Esophagus muscularis mucosa (tissue), 4 donors: ENCODE measurements at places on chromosomes 1 and 21. TPM values are rescaled to one million over a fixed set of nuclear protein-coding genes. Genes with fewer than 3 reads are reported as not detected.
A peak's percentile ranks its signal among the peaks of the same experiment; 100 is the strongest.

- H3K27me3 ChIP-seq, result no peaks in the 10 kb centered on the region
- no peak for DNase-seq
- no peak overlapping the region for H3K27ac ChIP-seq
- no peak overlapping the region for H3K4me3 ChIP-seq
- no peaks in the 10 kb centered on the region for H3K36me3 ChIP-seq
These were observed 260.4 kb downstream of the DSCAM start for GRCh38 chr21:40586575-40586974.

GRCh38 chr1:190738317-190738716, 260.7 kb upstream of the BRINP3 start:
- DNase-seq, result no peak
- H3K36me3 ChIP-seq, result no peaks in the 10 kb centered on the region
- H3K27me3 ChIP-seq, result no peaks in the 10 kb centered on the region
- no peak overlapping the region for H3K27ac ChIP-seq

DNA sequence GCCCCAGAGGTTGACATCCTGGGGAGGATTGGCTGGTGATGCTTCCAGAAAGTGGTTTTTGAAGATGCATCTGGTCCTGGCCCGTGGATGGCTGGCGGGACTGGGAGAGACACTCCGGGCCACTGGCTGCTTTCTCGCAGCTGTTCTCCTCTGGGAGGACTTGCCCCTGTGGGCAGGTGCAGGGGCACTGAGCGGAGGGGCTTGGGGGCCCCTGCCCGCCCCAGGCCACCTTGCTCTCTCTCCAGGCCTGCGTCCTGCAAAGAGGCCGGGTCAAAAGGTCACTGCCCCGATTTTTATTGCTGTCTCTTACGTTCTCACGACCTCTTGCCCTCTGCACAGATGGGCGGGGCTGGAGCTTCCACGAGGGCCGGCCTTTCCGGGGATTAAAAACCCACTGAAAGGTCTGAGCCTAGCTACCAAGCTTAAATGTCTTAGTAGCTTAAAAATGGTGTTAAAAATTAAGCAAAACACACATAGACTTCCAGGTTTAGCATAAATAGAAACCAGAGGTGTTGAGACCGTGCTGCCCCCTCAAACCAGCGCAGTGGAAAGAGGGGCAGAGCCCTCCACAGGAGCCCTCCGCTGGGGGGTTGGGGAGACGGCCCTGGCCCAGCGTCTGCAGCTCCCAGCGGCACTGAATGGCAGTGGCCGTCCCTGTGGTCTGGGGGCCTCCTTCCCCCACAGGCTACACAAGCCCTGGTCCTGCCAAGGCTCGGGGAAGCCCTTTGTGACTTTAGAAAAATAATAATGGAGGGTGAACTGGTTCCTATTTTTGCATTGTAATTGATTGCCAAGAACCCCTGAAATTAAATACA, 43.9 kb downstream of the SKI start:
- DNase-seq, result no peak
- peak overlapping the region; percentile 80 for H3K27ac ChIP-seq
- no peak overlapping the region for H3K4me3 ChIP-seq
- H3K36me3 ChIP-seq, result no peaks in the 10 kb centered on the region
- H3K4me1 ChIP-seq, result peaks cover 100% of the 10 kb centered on the region

DNA sequence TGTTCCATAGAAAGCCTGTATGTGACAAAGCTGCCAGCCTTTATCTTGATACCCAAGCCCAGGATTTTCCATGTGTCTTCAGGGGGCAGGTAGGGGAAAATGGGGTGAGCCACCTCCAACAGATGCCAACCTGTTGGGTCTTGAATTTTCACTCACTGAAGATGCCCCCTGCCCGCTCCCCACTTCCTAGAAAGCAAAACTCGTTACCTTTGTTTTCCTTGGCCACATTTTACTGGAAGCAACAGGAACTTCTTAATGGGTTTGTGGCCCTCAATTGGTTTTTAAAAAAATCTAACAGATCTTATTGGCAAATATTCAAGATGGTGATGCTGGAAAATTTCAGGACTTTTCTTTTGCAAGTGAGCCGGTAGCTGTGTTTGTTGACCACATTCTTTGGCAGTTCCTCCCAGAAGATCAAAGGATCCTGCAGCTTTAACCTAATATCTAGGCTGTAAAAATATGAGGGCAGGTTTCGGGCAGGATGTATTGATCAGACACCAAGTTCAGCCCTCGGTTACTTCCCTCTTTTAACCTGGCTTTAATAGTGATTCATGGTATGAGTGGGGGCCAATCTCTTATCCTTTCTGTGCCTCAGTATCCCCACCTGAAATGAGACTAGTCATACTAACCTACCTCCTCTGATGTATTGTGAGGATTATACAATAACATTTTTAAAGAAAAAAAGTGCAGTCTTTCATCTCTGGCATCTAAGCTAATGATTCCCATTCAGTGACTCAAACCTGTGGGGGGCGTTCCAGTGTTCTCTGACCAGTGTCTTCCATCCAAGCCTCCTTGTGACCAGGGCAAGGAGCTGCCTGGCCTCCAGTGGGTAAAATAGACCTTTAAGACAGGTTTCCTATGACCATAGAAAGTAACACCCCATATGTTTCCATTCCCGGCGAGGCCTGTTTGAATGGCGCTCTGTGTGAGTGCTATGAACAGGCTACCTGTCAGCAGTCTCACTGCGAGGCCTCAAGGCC, 21.3 kb upstream of the GNPAT start:
- no peaks in the 10 kb centered on the region for H3K27me3 ChIP-seq
- no peaks in the 10 kb centered on the region for H3K4me1 ChIP-seq
- no peak for DNase-seq
- peaks cover under 1% of the 10 kb centered on the region for H3K36me3 ChIP-seq

- no peak overlapping the region for H3K27ac ChIP-seq
- peak; percentile 14 for DNase-seq
- no peaks in the 10 kb centered on the region for H3K36me3 ChIP-seq
- no peaks in the 10 kb centered on the region for H3K4me1 ChIP-seq
- H3K4me3 ChIP-seq, result no peak overlapping the region
These were observed 33.0 kb upstream of the TTC22 start for GRCh38 chr1:54834007-54834541.

DNA sequence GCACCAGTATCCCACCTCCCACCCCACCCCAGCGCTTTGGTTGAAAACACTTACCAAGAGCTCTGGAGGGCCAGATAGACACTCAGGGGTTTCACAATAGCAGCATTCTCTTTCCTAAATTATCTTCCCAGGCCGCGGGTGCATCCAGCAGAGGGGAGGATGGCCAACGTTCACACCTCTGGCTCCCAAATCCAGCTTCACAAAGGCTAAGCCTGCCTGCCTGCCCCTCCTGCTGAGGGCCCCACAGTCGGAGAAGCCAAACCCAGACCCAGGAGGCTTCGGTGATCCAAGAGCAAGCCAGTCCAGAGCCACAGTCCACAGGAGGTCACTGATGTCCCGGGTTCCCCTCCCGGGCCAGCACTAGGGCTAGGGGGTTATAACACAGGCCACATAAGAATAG, 231.9 kb downstream of the TRABD2B start:
- H3K27ac ChIP-seq, result no peak overlapping the region
- H3K4me1 ChIP-seq, result peaks cover 34% of the 10 kb centered on the region
- no peaks in the 10 kb centered on the region for H3K27me3 ChIP-seq
- H3K36me3 ChIP-seq, result no peaks in the 10 kb centered on the region
- no peak overlapping the region for H3K4me3 ChIP-seq

DNA sequence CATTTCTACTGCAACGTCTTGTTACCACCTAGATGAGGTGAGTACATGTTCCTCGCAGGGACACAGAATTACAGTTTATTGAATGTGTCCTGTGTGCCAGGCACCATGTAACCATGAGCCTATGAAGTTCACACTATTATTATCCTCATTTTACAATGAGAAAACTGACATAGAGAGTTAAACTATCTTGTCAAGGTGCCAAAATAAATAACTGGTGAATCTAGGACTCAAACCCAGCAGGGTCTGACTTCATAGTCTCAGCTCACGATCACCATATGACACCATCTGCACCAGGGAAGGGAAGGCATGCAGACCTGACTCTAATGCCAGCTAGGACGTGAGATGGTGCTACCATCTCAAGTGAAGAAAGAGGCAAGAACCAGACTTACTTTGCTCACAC, 2.4 kb downstream of the SELE start:
- DNase-seq, result no peak
- H3K27ac ChIP-seq, result no peak overlapping the region
- no peaks in the 10 kb centered on the region for H3K27me3 ChIP-seq
- no peaks in the 10 kb centered on the region for H3K36me3 ChIP-seq

GRCh38 chr1:36187800-36188593, 32.0 kb downstream of the MAP7D1 start:
- H3K4me1 ChIP-seq, result peaks cover 25% of the 10 kb centered on the region
- DNase-seq, result peak; percentile 97
- H3K27me3 ChIP-seq, result no peaks in the 10 kb centered on the region
- peak overlapping the region; percentile 89 for H3K27ac ChIP-seq
- no peaks in the 10 kb centered on the region for H3K36me3 ChIP-seq

DNA sequence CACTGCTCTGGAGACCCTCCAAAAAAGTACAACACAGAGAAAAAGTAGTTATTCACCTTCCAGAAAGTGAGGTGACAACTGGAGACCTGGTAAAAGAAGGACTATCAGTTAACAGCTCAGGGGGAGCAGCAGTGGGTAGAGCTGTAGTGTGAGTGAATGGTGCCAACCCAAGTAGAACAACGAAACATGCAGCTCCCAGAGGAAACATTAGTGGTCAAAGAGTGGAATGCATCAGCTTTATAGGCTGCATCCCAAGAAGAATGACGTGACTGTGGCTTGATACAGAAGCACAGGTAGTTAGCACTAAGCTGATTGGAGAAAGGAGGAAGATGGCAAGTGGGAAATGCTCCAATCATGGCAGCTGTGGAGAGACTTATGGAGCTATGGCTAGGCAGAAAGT, 275.7 kb upstream of the CAMK1G start:
- no peaks in the 10 kb centered on the region for H3K27me3 ChIP-seq
- H3K36me3 ChIP-seq, result no peaks in the 10 kb centered on the region
- H3K4me1 ChIP-seq, result no peaks in the 10 kb centered on the region
- no peak for DNase-seq

DNA sequence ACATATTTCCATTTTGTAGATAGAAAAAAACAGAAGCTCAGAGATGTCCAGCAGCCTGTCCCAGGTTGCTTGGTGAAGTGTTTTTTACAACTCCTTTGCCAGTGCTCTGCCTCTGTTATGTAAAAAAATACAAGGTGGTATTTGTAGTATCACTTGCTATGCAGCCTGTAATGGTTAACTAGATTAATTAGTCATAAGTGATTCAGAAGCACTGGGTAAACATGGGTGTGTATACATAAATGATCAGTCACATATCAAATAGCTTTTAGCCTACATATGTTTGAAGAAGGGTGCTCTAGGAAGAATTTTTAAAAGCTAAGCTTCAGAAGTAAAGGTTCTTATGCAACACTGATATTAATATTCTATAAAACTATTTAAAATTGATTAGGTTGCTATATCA, 70.0 kb upstream of the MAGI3 start:
- no peak for DNase-seq
- no peaks in the 10 kb centered on the region for H3K4me1 ChIP-seq
- H3K4me3 ChIP-seq, result no peak overlapping the region
- no peaks in the 10 kb centered on the region for H3K27me3 ChIP-seq
- H3K36me3 ChIP-seq, result no peaks in the 10 kb centered on the region

- no peaks in the 10 kb centered on the region for H3K4me1 ChIP-seq
- H3K36me3 ChIP-seq, result peaks cover 89% of the 10 kb centered on the region
- no peak overlapping the region for H3K27ac ChIP-seq
- DNase-seq, result no peak
- no peak overlapping the region for H3K4me3 ChIP-seq
- no peaks in the 10 kb centered on the region for H3K27me3 ChIP-seq
These were observed 18.9 kb upstream of the SPATC1L start for GRCh38 chr21:46203203-46203600.

DNA sequence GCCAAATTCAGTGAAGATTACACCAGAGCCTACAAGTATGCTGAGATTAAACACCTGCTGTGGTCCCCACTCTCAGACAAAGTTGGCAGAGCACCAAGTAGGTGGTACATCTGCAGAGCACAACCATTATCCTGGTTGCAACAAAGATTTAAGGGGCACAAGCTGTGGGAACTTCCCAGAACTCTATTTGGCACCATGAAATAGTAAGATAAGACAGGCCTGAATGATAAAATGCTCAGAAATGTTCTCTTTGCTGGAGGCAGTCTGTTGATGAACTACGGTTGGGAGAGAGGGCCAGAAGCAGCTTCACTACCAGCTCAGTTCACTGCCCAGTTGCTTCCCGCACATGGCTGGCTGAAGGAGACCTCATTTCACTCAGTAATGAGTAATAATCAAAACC, 19.9 kb downstream of the RPL5 start:
- H3K4me3 ChIP-seq, result no peak overlapping the region
- H3K4me1 ChIP-seq, result no peaks in the 10 kb centered on the region
- peaks cover 13% of the 10 kb centered on the region for H3K36me3 ChIP-seq
- no peaks in the 10 kb centered on the region for H3K27me3 ChIP-seq
- DNase-seq, result no peak

DNA sequence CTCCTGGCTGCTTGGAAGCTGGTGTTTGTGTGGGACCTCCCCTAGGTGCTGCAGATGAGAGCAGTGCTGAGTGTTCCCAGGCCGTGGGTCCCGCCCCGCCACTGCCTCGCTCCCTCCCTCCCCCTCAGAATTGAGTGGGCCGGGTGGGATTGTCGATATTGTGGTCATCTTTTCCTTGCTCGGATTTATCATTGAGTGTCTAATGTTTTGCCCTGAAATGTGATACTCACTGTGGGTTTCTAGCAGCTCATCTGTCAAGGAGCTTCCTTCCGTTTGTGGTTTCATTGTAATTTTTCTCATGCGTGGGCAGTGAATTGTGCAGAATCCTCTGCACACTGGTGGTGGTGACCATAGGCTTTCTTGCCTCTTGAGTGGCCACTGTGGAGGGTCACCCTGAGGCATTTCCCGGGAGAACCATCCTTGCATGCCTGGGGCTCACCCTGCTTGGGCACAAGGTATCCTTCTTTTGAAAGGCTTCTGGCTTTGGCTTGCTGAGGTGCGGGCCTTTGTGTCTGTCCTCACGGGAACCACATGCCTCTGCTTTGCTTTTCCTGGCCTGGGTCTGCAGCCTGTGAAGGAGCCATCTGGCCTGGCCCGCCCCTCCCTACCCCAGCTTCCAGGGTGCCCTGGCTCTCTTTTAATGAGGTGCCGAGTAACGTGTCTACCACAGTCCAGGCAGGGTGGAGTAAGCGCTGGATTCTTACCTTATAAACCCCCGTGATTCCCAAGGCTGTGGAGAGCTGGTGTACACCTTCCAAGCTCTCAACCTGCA, 25.6 kb downstream of the SLX9 start:
- H3K36me3 ChIP-seq, result peaks cover 27% of the 10 kb centered on the region
- no peaks in the 10 kb centered on the region for H3K27me3 ChIP-seq
- DNase-seq, result no peak

- no peak for DNase-seq
- peaks cover 31% of the 10 kb centered on the region for H3K4me1 ChIP-seq
- no peak overlapping the region for H3K27ac ChIP-seq
- no peaks in the 10 kb centered on the region for H3K27me3 ChIP-seq
- H3K36me3 ChIP-seq, result peaks cover 12% of the 10 kb centered on the region
These were observed 23.4 kb downstream of the CSF1 start for GRCh38 chr1:109933856-109934711.

GRCh38 chr1:165954940-165955339, 127.5 kb downstream of the UCK2 start:
- DNase-seq, result peak; percentile 70
- no peak overlapping the region for H3K4me3 ChIP-seq
- H3K36me3 ChIP-seq, result no peaks in the 10 kb centered on the region
- no peaks in the 10 kb centered on the region for H3K4me1 ChIP-seq

GRCh38 chr1:226248091-226248490, 24.6 kb downstream of the MIXL1 start:
- H3K4me3 ChIP-seq, result no peak overlapping the region
- H3K27me3 ChIP-seq, result no peaks in the 10 kb centered on the region
- DNase-seq, result no peak
- peaks cover 3% of the 10 kb centered on the region for H3K36me3 ChIP-seq

The KRTAP13-2 gene
- total RNA-seq, result not detected

The RGS18 gene
- 0.45 TPM for total RNA-seq
